ENCODE measurements at places on chromosomes 16 and 17.

DNA sequence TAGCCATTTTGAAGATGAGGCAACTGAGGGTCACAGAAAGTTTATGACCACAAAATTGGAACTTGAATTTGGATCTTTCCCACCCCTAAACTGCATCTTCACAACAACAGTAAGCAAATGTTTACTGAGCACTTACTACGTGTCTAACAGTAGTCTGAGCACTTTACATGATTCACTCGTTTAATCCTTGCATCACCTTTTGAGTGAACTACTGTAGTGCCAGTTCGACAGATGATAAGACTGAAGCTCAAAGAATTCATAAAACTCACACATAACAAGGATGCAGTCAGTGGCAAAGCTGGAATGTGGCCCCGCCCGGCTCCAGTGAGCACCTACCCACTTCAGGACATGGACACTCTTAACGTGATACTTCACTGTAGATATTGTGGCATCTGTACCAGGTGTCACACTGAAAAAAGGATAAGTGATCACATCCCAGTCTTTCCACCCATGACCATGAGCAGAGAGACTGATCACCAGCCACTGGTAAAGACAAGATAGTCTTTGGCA is 36.0 kb upstream of the HLF start:
- DNase-seq = no peak

DNA sequence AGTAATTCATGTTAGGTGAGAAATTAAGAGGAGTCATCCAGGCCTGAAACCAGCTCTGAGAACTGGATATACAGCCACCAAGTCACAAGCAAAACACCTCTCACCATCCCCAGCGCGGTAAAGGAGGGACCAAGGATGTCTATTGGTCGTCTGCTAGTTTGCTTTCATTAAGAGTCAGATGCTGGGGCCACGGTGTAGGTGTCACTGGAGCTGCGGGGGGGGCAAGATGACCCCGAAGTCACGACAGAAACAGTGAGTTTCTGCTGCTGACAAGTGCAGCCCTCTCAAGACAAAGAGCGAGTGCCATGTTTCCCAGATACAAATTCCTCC is 790 bp downstream of the NCBP3 start:
- peak; percentile 63 for DNase-seq

DNA sequence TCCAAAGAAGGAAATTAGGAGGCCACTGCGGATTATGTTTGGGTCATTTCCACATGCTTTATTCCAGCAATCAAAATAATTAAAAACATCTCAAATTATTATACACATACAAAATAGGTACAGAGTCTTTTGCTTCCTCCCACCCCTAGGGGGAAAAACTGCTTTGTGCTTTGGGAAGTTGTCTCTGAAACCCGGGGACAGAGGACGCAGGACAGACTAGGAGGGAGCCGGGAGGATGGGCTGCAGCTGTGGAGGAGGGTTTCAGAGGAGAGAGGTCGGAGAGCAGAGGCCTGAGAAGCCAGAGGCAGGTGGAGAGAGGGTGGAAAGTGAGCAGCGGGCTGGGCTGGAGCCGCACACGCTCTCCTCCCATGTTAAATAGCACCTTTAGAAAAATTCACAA is 17.4 kb downstream of the COL1A1 start:
- DNase-seq = no peak

- peak; percentile 87 for DNase-seq
Observed at GRCh38 chr17:8118769-8119580, 661 bp upstream of the ALOXE3 start.

GRCh38 chr17:419073-419735 is 66.6 kb upstream of the RPH3AL start:
- peak; percentile 36 for DNase-seq

DNA sequence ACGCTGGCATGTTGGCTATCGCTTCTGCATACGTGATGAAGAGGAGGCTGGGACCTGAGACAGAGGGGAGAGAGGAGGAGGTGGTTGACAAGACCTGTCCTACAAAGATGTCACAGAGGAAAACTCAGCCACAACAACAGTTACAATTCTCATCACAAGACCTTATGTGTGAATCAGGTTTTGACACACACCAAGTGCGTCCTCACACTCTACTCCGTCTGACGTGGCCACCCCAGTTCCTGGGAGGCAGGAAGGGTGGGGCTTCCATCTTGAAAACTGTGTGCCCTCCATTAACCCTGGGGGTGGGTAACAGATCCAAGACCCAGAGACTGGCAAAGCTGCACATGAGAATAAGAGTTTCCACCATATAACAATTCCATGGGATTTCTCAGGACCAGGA is 24.1 kb downstream of the SLC6A4 start:
- no peak for DNase-seq

DNA sequence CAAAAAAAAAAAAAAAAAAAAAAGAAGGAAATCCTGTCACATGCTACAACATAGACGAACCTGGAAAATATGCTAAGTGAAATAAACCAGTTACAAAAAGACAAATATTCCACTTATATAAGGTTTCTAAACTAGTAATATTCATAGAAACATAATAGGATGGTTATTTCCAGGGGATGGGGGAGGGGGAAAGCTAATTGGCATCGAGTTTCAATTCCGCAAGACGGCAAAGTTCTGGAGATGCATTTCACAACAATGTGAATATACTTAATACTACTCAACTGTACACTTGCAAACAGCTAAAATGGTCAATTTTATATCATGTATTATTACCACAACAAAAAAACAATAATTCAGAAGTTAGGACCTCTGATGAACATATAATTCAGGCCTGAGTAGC is 37.9 kb upstream of the ABCA9 start:
- no peak for DNase-seq

DNA sequence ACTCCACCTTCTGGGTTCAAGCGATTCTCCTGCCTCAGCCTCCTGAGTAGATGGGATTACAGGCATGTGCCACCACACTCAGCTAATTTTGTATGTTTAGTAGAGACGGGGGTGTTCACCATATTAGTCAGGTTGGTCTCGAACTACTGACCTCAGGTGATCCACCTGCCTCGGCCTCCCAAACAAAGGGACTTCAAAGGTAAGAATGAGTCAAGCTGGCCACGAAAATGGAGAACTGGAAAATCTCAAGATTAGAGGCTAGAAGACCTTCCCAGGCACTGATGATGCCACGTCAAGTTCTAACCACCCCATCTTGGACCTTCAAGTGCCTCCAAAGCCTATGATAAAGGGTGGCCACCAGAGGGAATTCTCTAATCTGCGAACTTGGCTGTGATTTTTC is 1.3 kb upstream of the CCL15 start:
- DNase-seq = no peak

DNA sequence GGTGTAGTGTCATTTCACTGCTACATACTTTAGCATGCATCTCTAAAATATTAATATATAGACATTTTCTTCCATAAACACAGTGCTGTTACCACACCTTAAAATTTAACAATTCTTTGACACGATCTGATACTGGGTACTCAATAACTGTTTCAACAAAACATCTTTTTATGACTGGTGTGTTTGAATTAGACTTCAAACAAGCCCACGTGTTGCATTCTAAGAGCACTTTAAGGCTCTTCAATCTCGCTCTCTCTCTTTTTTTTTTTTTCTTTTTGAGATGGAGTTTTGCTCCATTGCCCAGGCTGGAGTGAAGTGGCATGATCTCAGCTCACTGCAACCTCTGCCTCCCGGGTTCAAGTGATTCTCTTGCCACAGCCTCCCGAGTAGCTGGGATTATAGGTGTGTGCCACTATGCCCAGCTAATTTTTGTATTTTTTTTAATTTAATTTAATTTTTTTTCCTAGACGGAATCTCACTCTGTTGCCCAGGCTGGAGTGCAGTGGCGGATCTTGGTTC is 15.8 kb upstream of the SLC46A1 start:
- DNase-seq = no peak

DNA sequence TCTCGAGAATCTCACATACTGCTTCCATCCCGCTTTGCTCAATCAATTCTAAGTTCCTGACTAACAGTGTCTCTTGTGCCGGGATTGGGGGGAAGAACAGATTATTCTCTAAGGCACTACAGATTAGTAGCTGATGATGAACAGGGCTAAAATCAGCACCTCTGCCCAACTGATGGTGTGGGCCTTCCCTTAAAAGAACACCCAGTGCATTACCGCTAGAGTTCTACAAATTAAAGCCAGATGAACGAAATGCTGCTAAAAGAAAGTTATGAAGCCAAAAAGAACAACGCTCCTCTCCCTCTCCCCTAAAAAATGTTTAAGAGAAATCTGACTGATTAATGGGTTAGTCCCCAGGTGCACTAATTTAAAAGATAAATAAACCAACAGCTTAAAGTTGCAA is 4.4 kb downstream of the CDC27 start:
- no peak for DNase-seq

DNA sequence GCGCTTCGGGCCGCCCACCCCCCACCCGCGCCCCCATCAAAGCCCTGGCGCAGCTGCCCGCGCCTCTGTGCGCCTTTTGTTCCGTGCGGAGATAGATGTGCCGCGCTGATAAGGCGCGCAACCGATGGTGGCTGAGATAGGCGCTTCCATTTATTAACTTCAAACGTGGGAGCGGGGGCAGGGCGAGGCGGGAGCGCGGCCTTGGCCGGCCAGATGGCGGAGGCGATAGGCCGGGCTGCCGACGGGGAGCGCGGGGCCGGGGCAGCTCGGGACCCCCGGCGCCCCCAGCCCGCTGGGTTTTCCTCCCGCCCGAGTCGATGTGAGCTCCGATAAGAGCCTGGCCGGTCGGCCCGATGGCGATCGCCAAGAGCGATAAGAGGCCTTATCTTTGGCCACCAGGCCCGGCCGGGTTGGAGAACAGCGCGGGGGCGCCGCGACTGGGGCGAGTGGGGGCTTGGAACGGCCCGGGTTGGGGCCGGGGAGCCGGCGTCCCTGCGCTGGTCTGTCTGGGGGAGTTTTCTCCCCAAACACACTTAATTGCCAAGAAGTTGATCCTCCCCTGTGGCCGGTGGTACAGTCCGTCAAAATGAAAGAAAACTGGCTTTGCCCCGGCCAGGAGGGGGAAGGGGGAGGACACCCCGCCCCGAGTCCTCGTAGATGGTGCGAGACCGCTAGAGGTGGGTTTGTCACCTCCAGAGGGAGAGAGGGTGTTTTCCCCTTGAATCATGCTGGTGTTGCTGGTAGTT is 2.7 kb downstream of the ZFPM1 start:
- peak; percentile 86 for DNase-seq

GRCh38 chr17:75828076-75828400 is 16.2 kb downstream of the UNC13D start:
- no peak for DNase-seq

GRCh38 chr17:31404028-31404949 is 12.8 kb downstream of the RAB11FIP4 start:
- DNase-seq = no peak

DNA sequence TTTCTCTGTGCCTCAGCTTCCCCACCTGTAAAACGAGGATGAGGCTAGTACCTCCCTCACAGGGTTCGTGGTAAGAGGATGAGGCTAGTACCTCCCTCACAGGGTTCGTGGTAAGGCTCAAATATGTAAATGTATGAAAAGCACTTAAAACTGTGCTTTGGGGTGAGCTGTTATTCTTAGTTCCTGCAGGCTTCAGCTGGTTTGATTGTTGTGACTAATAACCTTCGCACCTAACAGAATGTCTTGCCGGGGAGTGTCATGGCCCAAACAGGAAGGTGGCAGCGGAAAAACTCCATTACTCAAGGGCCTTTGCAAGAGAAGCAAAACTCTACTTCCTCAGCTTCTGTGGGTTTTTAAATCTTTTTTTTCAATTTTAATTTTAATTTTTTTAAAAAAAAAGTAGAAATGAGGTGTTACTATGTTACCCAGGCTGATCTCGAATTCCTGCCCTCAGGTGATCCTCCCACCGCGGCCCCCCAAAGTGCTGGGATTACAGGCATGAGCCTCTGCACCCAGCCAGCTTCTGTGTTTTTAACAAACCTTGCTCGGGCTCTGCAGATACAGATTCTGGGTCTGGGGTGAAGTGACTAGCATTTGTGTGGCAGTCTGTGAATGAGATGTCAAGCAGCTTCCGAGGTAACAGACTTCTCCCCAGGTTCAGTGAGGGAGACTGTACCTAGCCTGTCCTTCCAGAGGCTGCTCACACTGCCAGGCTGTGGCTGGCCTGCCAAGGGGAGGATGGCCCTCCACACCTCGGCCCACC is 103.0 kb downstream of the RAB11FIP4 start:
- DNase-seq = peak; percentile 76

DNA sequence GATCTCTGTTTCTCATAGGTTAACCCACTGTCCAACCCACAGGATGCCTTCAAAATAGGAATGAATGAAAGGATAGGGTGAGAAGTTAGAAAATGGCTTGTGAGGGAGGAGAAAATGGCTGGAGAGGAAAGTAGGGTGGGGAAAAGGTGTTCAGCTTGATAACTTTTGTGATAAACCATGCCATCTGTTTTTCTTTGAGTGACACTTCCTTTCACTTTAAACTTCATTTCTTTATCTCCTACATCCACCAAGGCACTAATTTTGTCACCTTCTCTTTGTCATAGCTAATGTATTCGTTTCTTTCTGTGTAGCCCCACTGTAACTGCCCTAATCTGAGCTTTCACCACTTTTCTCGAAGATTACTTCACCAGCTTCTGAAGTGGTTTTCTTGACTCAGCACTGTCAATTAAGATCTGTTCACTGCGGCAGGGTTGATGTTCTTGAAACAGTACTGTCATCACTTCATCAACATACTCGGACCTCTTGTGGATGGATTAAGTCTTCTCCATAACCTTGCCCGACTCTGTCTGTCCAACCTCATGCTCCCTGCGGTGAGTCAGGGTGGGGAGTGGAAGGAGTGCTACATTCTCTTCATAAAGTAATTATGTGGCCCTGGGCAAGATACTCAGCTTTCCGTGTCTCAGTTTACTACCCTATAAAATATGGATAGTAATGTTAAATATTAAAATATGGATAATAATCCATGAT is 5.5 kb upstream of the KRT10 start:
- peak; percentile 9 for DNase-seq

DNA sequence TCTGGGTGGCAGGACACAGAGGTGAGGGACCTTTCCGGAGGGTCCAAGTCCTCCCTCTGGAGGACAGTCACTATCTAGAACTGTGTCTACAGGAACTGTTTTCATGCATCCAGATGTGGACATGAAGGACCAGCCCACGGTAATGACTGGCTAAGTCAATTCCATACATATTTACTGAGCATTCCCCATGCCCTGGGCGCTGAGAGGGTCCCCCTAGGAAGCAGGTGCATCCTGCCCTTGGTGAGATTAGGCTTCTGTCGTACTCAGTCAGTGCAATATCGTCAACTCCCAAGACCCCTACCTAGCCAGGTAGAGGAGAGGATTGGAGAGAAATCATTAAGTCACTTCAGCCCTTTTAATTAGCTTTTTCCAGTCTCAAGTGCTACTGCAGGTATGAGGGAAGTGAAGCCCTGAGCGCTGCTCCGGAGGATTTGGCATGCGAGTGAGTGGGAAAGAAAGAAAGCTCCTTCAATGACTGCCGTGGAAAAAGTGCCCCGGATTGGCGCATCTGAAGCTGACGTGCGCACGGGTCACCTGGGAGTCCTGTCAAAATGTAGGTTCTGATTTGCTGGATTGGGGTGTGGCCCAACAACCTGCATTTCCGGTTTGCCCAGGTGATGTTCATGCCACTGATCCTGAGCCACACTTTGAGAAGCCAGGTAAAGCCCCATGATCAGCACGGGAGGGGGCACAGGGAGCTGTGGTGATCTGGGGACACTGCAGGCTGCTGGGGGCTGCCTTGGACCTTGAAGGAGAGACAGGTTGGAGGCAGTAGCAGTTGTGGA is 367.4 kb upstream of the TNRC6C start:
- no peak for DNase-seq

- DNase-seq = no peak
Observed at GRCh38 chr16:80964351-80964750, 42.3 kb downstream of the CMC2 start.

- DNase-seq = no peak
Observed at GRCh38 chr17:9256751-9257629, 235.7 kb downstream of the NTN1 start.

GRCh38 chr17:349666-350065 is 2.9 kb downstream of the RPH3AL start:
- DNase-seq = no peak

GRCh38 chr17:13994050-13994449 is 75.3 kb upstream of the COX10 start:
- DNase-seq = no peak
